ENCODE measurements at places on chromosomes 12 and 14.
A peak's percentile ranks its signal among the peaks of the same experiment; 100 is the strongest.

DNA sequence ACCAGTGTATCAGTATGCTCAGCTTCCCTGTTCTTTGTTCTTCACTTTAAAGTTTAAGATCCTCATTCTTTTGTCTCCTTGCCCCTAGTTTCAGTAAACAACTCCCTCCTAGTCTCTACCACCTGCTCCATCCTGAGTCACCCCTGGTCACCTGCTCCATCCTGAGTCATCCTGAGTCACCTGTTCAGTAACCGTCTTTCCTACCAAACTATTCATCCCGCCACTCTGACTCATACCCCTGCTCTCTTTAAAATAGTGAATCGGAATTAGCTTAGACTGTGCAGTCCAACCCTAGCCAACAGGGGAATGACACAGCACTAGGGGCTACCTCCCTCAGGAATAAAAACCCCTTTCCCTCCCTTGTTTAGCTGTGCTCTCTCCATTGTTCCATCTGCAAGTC lies 888.1 kb upstream of the MDGA2 start:
- peak; percentile 81 for DNase-seq

DNA sequence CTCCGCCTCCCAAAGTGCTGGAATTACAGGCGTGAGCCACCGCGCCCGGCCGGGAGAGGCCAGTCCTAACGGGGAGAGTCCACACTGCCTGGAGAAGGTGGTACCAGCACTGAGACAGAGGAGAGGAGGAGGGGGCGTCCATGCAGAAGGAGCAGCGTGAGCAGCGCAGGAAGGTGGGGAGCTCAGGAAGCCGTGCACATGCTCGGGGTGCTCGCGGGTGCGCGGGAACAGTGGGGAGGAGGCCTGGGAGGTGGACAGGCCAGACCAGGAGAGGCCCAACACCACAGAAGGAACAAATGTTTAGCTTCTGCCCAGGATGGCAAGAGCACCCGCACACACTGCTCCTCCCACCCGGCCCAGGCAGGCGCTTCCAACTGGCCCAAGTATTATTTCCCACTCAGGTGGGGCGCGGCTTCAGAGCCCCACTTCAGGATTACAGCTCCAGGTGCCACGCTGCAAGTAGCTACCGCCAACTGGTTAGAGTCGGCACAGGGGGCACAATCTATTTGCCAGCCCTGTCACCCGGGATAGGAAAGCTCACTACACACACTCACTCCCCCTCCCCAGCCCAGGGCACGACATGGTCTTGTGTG lies 80.8 kb upstream of the BCL11B start:
- DNase-seq: no peak

GRCh38 chr14:96242126-96242525 lies 13.9 kb upstream of the BDKRB1 start:
- DNase-seq: no peak

GRCh38 chr12:15214851-15215601 lies 6.2 kb downstream of the RERG start:
- no peak for DNase-seq

- no peak for DNase-seq
Measured at GRCh38 chr12:70732287-70732686, 95.1 kb upstream of the PTPRB start.

Measured in urothelium cell line (cell line).